ENCODE measurements at places on chromosomes 12 and 14. TPM values are rescaled to one million over a fixed set of nuclear protein-coding genes. Genes with fewer than 3 reads are reported as not detected.

IL22 gene
- not detected for total RNA-seq

ESR2 gene
- 0.08 TPM for total RNA-seq

SLC25A47 gene
- not detected for total RNA-seq

PPP1R36 gene
- not detected for total RNA-seq

AKAP3 gene
- total RNA-seq, result 1.2 TPM

GPR137C gene
- total RNA-seq, result 0.11 TPM

ARHGEF40 gene
- total RNA-seq, result 13.7 TPM

LYZ gene
- 1.5 TPM for total RNA-seq

GLIPR1L1 gene
- not detected for total RNA-seq
